ENCODE measurements at places on chromosomes 5 and 9. TPM values are rescaled to one million over a fixed set of nuclear protein-coding genes. Genes with fewer than 3 reads are reported as not detected.

DNA sequence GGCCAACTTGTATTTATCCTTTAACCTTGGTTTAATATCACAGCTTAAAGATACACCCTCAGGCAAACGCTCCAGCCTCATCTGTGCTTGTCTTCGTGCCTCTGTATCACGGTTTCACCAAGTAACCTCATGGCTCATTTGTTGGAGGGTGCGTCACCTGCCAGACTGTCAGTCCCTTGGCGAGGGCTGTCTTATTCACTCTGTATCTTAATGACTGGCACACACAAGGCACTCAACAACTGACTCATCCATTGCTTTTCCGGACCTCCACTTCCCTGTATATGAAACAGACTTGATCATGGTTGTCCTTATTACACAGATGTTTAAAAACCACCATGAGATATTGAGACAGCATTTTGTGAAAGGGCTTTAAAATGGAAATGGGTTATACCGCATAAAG, 28.0 kb downstream of the LCP2 start:
- peak; percentile 84 for DNase-seq

GRCh38 chr5:9538504-9538903, 7.4 kb downstream of the SEMA5A start:
- DNase-seq: peak; percentile 55

GRCh38 chr5:5523066-5523505, 100.6 kb downstream of the ICE1 start:
- DNase-seq: peak; percentile 65

Gene DROSHA
- 76.1 TPM for total RNA-seq

- no peak for DNase-seq
These were observed 23.0 kb downstream of the ABL1 start for GRCh38 chr9:130857864-130858738.

DNA sequence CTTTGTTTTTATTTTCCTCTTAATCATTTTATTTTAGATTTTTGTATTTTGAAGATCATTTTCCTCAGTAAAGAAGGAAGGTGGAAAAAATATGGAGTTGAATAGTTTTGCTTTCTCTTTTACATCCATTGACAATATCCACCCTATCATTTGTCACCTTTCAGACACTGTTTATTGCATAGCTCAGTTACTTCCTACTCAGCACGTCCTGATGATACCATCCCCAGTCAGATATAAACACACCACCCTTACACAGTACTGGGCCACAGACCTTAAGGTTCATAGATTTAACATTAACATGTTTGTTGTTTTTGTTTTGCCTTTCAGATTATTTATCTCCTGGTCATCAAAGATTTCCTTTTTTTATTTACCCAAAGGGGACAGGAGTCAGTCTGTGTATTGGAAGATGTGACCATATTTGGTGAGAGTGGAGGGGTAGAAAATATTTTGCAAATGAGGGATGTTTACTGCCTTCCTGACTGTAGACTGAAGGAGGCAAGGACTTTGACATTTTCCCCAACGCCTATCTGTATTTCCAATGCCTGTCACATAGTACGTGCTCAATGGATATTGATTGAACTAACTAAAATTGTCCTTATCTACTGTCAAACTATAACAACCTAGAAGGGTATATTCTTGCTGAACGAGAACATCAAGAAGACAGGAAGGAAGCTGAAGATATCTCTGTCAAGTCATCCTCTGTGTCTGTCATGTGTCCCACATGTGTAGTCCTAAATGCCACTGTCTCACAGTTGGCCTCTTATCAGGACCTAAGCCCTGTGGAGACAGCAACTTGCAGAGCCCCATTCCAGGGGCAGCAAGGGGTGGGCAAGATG, 15.6 kb downstream of the STX17 start:
- no peak for DNase-seq

Gene LECT2
- not detected for total RNA-seq

DNA sequence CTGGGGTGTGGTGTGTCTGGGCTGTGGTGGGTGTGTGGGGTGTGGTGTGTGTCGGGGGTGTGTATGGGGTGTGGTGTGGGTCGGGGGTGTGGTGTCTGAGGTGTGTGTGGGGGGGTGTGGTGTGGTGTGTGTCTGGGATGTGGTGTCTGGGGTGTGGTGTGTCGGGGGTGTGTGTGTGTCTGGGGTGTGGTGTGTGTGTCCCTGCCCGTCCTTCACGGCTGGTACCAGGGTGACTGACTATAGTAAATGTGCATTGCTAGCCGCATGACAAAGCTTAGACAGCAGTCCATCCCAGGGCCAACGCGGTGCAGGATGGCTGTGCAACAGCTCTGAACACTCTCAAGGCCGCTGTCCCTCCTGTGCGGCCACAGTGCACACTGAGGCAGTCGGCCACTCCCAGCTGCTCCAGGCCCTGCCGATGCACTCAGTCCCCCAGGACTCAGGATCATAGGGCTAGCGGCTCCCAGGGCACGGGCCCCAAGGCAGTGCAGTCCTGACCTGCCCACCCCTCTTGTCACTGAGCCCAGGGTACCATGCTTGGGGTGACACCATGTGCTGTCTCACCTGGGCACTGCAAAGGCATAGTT, 54.0 kb downstream of the SECISBP2 start:
- DNase-seq: peak; percentile 55

- no peak for DNase-seq
These were observed 64.6 kb downstream of the CAST start for GRCh38 chr5:96726802-96727201.

DNA sequence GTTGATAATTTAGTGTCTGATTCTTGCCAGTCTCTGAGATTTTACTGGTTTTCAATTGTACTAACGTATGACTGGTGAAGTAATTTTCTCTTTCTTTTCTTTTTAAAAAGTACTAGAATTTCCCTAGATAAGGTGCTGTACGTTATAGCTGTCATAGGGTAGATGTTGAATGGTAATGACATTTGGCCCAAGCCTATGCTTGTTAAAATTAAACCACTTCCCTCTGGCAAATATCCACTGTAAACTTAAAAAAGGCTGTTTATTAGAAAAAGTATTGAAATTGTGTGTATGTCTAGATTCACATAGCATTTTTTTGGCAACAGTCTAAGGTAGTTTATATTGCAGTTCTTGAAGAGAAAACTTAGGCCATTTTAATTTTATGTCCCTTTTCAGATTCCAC, 97.6 kb downstream of the NNT start:
- no peak for DNase-seq

DNA sequence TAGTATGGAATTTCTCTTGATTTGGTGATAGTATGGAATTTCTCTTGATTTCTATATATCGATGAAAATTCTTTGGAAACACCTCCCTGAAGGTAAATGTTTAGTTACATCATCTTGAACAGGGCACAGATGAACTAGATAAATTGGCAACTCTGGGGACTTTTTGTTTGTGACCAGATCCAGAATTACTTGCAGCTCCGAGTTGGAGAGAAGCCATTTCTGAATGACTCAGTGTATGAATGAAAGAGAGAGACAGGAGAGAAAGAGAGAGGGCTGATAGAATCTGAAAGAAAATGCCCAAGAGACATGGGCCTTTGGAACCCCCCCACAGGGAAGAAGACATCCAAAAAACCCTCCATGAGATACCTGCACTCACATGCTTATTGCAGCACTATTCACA, 14.1 kb downstream of the TNFSF15 start:
- DNase-seq: no peak

- DNase-seq: no peak
These were observed 16.9 kb upstream of the ANKRD55 start for GRCh38 chr5:56250011-56250410.

DNA sequence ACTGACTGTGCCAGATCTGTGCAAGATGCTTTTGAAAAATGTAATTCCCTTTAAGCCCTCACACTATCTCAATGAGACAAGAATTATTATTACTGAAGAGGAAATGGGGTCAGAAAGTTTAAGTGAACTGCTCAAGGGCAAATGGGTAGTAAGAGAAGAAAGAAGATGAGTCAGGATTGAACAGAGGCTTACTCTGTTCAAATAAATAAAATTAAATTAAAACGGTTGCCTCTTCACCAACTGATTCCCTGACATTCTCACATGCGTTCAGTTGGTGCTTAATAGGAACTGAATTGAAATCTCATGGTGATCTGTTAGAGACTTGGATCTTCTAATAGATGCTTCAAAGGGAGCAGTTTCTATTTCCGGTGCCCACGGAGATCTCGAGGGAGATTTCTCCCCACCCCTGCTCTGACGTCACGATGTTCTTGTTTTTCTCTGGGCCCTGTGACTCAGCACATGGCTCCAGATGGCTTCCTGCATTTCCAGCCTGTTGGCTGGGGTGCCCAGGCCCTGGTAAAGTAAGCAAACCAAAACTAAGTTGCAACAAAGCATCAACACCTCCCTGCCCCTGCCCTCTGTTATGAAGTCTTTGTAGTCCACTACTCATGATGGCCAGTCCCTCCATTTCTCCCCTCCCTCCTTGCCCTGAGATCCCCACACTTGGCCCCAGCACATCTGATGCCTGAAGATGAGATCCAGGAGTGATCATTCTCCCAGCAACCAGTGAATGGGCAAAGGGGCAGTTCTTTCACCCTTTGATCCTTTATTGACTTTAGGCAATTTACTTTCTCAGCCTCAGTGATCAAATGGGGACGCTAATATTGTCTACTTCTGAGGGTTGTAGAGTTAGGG, 106.1 kb upstream of the CPEB4 start:
- DNase-seq: peak; percentile 71

Gene MCTP1
- total RNA-seq: not detected

Gene NCS1
- total RNA-seq: 0.64 TPM

GRCh38 chr9:79382458-79382857, 189.3 kb upstream of the TLE4 start:
- DNase-seq: no peak

GRCh38 chr9:134938346-134939079, 20.8 kb upstream of the FCN1 start:
- DNase-seq: no peak

DNA sequence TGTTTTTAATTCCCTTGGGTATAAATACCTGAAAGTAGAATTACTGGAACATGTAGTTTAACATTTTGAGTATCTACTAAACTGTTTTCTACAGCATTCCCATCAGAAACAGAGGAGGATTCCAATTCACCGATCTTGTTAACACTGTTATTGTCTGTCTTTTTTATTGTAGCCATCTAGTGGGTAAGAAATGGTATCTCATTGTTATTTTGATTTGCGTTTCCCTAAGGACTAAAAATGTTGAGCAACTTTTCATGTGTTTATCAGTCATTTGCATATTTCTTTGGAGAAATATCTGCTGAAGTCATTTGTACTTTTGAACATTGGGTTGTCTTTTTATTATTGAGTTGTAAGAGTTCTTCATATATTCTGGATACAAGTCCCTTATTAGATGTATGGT, 135.2 kb upstream of the NFIL3 start:
- DNase-seq: no peak

Gene HAPLN1
- not detected for total RNA-seq
